ENCODE measurements at places on chromosomes 2 and 18.

GRCh38 chr2:231387904-231388724, 7.4 kb upstream of the B3GNT7 start:
- peak; percentile 43 for DNase-seq

DNA sequence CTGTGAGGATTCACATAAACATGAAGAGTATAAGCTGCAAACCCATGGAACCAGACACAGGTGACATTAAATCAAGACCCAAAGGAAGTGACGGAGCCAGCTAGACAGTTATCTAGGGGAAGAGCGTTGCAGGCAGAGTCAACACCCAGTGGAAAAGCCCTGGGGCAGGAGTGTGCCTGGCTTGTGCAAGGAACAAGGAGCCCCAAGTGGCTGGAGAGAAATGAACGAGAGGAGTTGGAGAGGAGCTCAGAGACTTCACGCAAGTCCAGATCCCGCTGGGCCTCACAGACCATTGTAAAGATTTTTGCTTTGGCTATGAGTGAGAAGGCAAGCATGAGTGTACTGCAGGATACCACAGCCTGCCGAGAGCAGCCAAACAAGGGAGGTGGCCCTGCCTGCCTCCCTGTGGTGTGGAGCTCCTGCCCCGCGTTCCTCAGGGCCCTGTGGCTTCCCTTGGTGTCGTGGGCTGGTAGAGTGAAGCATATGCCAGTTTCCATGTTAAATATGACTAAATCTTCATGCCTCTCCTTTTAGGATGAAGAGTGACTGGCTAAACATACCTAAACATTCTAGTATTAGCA, 88.2 kb downstream of the SP3 start:
- no peak for DNase-seq

GRCh38 chr2:236380051-236380612, 115.9 kb upstream of the ASB18 start:
- no peak for DNase-seq

DNA sequence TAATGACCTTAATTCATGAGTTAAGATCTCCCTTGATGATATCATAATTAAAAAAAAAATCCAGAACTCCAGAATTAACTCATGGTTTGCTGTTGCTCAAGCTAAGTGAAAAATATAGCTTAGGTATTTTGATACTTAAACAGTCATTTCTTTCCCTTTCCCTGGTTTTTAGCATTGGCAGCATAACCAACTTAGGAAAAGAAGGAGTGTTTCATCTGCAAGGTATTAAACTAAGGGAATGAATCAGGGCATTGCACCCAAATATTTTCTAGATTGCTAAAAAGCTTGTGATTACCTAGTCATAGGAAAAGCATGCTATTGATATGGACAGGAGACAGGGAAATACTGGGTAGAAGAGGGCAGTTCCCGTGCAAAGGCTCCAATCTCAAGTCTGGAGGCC, 207.2 kb downstream of the LRP1B start:
- peak; percentile 34 for DNase-seq

GRCh38 chr2:47083005-47083404, 72.1 kb downstream of the STPG4 start:
- no peak for DNase-seq

Measured in fibroblast of mammary gland (primary cell).